ENCODE measurements at places on chromosomes 11 and 22.

- DNase-seq = no peak
Measured at GRCh38 chr11:6402561-6402981, 12.3 kb downstream of the SMPD1 start.

- DNase-seq = peak; percentile 44
Measured at GRCh38 chr11:96393753-96394348, 4.0 kb downstream of the JRKL start.

GRCh38 chr11:131063638-131064037 lies 147.4 kb upstream of the SNX19 start:
- DNase-seq = no peak

GRCh38 chr11:131408025-131408640 lies 37.7 kb downstream of the NTM start:
- DNase-seq = peak; percentile 23

DNA sequence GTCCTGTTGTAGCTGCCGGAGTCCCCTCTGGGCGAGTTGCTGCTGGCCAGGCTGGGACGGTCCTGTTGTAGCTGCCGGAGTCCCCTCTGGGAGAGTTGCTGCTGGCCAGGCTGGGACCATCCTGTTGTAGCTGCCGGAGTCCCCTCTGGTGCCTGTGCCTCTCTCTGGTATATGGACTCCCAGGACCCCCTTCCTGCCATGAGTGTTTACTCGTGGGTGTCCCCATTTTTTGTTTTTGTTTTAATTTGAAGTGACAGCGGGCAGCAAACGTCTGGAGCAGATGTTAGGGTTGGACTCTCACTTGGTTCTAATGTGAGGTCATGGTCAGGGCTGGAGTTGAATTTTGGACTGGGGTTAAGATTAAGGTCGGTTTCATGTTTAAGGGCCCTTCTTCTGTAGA lies 14.2 kb downstream of the SHANK3 start:
- DNase-seq = no peak

- DNase-seq = peak; percentile 57
Measured at GRCh38 chr22:35192129-35192918, 65.0 kb upstream of the HMGXB4 start.

GRCh38 chr11:86261328-86261727 lies 16.8 kb downstream of the EED start:
- DNase-seq = no peak

- DNase-seq = no peak
Measured at GRCh38 chr11:121669422-121669821, 216.7 kb upstream of the SORL1-AS1 start.

DNA sequence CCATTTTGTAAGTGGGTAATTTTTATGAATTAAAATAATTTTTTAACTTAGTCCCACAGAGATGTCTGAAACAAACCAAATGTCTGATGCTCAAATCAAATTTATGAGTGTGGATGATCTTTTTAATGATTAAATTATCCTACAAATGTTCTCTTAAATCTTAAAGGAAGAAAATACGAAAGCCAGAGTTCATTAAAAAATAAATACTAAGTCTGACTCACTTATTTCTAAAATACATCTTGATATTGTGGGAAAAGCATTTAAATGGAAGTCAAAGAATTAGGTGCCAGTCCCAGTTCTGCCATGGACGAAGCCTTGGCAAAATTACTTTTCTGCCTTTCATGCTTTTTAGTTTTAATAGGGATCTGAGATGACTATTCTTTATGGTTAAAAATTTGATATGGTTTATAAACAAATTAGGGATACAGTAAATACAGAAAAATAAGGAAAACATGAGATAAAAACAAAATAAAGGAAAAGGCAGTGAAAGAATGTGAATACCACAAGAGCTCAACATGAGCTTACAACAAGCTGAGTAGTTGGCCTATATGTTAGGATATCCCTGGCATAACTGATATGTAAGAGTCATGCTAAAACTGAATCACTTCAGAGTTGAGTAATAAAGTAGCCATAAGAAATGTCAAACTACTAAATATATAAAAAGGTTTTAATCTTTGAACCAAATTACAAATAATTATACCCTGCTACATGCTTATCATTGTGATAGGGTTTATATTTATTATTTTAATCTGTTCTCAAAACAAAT lies 9.2 kb downstream of the CCDC34 start:
- no peak for DNase-seq

GRCh38 chr11:83862691-83863090 lies 576.5 kb upstream of the CCDC90B start:
- DNase-seq = no peak

DNA sequence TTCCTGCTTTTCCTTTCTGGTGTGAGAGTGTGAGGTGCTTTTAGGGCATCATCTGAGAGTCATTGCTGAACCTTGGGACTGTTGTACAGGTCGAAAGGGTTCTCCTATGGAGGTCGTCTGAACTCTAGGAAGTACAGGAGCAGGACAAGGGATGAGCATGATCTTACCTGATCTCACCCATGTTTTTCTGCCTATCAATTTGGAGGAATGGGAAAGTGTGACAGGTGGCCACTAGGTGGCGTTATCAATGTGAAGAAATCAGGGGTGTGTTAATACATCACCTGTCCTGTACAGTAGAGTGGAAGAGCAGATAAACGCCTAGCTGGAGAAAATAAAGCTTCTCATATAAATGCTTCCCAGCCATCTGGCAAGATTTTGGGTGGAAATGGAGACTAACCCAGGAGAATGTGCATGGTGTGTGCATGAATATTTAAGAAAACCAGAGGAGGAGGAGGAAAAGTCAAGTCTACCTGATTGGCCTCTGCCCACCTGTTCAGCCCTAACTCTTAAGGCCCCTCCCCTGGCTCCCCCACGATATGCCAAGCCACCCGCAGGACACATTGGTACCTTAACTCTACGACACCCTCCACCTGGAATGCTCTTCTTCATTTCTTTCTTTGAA lies 72.0 kb upstream of the NARS2 start:
- peak; percentile 14 for DNase-seq

DNA sequence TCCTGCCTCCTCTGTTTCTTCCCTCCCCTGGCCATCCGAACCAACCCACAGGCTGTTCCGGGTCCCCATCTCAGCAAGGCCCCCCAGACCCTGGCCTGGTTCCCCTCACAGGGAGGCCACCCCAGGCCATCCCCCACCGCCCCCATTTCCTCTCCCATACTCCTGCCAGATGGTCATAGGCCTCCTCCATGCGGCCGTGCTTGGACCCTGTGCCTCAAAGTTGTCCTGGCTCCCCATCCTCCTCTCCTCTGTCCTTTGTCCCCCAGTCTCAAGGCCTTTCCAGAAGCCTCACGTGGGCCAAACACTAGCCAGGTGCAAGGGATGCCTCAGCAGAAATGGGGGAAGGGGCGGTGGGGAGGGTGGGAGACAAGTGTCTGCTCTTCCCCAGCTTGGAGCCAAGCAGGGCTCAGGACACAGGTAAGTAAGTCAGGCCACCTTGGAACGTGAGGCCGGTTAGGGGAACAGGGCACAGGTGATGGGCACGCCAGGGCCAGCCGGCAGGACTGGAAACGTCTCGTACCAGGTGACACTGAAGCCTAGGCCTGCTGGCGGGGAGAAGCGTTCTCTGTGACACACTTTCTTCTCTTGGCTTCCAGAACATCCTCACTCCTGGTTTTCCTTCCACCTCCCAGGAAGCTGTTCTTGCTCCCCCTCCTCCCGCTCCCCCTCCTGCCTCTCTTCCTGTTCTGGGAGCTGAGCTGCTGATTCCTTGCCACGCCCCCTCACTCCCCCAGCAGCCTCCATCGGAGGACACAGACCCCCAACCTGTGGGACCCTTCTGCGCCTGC lies 31.5 kb upstream of the SLC22A12 start:
- no peak for DNase-seq

- peak; percentile 81 for DNase-seq
Measured at GRCh38 chr11:65314501-65315203, at the start of gene CDC42EP2. Gene CDC42EP2, plus strand, starts transcription at chr11:65314866. Its CDS starts 6,033 bp downstream, at chr11:65320899.

DNA sequence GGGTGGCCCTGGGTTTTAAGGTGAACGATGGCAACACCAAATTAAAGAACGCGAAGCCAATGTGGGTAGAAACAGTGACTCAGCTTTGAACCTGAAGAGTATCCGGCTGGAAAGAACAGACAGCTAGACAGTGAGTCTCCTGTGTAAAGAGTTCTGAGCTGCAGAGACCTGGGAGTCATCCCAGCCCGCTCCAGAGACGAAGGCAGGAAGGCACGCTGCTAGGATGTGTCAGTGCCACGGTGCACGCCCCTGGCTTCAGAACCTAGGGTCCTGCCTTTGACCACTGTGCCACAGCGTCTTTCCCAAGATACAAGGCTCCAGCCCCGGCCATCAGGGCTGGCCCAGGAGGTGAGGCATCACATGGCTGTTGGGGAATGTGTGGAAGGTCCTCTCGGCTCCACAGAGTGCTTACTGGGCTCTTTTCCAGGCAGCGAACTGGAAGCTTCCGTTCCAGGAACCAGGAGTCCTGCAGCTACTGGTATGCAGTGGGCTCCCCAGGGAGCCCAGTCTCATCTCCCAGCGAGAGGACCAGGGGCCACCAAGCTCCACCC lies 29.9 kb downstream of the LRFN4 start:
- DNase-seq = no peak

DNA sequence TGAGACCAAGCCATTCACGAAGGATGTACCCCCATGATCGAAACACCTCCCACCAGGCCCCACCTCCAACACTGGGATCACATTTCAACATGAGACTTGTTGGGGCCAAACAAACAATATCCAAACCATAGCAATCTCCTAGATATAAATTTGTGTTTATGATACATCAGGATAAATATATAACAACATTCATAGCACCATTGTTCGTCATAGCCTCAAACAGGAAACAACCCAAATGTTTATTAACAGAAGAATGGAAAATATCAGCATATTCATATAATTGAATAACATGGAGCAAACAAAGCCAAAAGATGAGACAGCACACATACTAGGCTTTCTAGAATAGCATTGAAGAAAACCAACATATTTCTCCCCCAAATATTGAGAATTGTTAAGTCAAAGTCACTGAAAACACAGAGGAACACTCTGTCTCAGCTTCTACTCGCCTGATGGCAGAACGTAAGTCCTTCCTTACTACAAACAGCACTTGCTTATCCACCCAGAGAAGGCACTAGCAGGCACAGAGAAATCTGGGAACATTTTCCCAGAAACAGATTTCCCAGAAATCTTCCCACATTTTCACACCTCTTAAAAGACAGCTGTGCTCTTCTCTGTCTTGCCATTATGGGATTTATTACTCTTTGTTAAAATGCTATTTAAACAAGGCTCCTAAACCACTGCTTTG lies 8.1 kb upstream of the GDPD4 start:
- DNase-seq = peak; percentile 36

DNA sequence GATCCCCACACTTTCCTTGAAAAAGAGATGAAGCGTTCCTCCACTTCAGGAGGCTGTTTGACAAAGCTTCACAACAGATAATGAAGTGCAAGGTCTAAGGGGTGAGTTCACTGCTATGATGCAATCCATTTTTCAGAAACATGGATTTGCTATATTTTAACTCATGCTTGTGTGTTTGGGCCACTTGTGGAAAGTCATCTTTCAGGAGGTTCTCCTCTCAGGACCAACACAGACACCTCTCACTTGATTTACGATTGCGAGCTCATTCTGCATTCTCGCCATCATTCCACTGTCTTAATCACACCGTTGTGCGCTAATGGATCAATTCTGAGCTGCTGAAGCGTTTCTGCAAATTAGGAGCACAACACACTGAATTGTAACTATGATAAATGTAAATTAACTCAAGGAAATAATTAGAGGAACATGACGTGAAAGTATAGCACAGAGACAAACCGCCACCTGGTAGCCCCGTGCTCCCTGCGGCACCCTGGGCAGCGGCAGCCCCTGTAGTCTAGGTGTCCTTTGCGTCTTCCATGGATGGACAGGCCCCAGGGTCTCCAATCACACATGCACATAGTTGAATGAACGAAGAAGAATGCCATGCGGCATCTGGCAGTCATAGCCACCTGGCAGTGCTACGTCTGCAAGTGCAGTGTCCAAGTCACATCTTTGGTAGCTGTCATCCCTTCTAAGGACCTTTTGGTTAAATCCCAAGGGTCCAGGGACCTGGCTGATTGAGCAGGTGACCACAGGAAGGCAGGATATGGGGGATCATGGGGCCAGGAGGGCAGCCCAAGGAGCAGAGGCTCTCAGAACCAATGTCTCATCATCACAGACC lies 28.1 kb upstream of the RTL6 start:
- DNase-seq = no peak

DNA sequence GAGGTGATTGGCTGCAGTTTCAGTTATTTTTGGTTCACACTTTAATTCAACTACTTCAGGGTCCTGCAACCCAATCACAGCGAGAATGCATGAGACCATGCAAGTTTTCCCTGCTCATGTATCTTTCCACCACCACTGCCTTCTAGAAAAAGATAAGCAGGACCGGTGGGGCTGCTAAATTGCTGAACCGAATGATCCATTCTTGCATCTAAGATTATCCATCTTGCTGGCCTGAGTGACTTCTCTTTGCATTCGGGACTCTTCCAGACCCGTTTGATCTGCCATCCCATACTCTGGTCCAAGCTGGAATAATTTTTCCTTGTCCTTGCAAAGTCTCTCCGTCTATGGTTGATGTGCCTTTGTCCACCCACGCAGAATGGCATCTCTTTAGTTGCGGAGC lies 56.3 kb upstream of the TP53I11 start:
- no peak for DNase-seq

DNA sequence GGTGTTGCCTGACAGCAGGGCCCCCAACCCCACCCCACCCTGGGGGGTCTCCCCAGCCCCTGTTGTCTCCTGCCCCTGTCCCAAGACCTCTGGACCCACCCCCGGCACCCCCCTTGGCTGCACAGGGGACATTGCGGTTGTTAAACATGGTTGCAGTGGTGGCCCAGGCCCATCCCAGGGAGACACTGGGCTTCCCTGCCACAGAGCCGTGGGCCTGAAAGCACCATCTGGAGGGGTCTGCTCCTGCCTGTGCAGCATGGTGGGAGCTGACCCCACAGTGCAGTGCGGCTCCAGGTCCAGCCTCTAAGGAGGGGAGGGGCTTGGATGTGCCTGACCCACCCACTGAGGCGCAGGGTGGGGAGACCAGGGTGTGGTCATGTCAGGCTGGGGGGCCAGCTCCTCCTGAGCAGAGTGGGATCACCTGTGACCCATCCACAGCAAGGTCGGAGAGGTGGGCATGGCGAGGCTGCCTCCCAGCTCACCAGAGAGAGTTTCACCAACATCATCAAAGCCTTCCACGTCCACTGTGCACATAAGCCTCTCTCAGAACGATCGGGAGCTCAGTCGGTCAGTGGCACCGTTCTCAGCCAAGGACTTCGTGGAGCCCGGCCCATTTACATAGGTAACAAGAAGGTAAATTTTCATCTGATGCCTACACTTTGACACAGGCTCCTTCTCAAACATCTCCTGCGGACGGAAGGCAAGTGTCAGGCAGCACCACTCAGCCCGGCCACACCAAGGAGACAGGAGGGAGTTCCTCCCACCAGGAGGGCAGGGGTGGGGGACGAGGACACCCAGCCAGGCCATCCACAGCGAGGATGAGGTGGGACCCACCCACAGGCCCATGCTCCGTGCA lies 201.1 kb downstream of the BRD1 start:
- no peak for DNase-seq

GRCh38 chr22:31488346-31488883 lies 1.2 kb downstream of the EIF4ENIF1 start:
- no peak for DNase-seq

Measured in LHCN-M2 (cell line).